Effector memory CD4-positive, alpha-beta T cell (primary cell): ENCODE measurements at places on chromosomes 7 and 10.

GRCh38 chr7:12357508-12357907 is 46.2 kb downstream of the VWDE start:
- no peak for DNase-seq

DNA sequence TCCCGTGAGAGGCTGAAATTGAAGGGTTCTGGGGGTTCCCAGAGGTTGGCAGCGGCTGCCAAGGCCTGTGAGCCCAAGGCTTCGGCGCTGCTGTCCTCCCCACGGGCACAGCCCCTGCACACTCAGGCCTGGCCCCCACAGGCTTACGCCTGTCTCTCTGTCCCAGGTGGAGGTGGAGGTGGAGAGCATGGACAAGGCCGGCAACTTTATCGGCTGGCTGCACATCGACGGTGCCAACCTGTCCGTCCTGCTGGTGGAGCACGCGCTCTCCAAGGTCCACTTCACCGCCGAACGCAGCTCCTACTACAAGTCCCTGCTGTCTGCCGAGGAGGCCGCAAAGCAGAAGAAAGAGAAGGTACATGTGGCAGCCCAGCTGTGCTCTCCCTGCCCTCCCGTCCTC is 43.1 kb upstream of the LRRC4 start:
- DNase-seq, result no peak

DNA sequence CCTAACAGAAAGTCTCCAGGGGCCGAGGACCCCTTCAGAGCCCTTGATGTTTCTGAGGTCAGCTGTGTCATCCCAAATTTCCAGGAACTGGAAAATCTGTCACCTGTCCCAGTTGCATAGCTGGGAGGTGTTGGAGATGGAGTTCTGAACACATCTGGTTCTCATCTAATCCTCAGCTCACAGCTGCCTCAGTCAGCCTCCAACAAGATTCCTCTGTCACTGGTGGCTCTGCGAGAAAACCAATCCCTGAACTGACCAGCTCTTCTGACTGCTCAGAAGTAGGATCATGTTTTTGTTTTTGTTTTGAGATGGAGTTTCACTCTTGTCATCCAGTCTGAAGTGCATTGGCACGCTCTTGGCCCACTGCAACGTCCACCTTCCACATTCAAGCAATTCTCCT is 37.6 kb upstream of the MYL10 start:
- no peak for DNase-seq

- no peak for DNase-seq
Observed at GRCh38 chr7:116711790-116712189, 39.8 kb downstream of the MET start.

- DNase-seq, result no peak
Observed at GRCh38 chr7:157596471-157596870, 259.7 kb downstream of the DNAJB6 start.

DNA sequence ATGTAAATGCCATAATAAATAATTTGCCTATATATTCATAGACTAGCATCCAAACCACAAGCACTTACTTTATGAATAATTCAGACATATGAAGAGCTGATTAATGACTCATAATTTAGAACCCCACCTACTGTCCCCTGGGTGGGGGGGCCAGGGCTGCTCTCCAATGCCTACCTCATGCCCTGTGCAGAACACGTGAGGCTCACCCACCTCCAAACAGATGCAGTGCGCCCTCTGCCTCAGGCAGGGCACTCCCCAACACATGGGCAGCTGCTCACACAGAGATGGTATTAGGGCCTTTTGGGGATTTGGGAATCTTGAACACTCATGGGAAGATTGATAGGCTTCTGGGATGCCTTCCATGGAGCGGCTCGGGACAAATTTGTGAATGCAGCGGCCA is 75.1 kb upstream of the INSIG1 start:
- DNase-seq, result no peak

DNA sequence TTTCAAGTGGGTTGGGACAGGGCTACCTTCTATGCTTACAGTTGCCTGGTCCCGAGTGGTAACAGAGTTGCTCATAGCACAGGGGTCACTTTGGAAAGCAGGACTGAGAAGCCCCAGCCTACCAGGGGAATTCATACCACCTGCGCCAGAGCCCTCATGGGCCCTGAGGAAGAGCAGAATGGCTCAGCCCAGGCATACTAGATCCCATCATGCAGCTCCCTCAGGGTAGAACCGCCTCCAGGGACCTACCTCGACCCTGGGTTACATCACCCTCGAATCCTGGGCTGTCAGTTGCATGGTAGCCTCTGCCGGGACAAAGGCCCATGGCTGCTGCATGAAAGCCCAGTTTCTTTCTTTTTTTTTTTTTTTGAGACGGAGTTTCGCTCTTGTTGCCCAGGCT is 2.9 kb downstream of the CUEDC2 start:
- DNase-seq, result no peak

GRCh38 chr10:29737074-29737593 is 102.4 kb upstream of the SVIL start:
- no peak for DNase-seq

DNA sequence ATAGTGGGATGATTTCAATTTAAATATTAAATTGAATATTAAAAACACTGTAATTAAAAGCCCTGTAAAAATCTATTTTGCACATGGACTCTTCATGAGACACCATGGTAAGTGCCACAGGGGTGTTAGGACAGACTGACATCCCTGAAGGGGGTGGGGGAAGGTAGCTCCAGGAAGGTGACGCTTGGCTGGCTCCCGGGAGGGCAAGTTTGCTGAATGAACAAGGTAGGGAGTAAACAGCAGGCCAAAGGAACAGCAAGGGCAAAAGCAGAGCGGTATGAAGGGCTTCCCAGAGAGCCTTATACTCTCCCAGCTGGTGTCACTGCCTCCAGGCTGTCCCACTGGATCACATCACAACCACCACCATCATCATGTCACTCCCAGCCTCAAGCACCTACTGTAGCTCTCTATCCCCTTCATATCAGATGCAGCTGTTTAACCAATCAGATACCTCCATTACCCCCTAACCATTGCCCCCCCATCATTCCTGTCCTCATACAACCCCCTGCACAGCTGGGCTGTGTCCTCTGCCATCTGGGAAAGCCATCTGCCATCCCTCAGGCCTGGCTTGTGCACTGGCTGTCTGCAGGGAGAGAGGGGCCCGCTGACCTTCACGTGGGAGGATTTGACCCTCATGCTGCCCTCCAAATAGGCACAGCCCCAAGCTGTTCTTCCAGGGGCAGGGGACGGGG is 19.5 kb downstream of the HSPA12A start:
- no peak for DNase-seq

DNA sequence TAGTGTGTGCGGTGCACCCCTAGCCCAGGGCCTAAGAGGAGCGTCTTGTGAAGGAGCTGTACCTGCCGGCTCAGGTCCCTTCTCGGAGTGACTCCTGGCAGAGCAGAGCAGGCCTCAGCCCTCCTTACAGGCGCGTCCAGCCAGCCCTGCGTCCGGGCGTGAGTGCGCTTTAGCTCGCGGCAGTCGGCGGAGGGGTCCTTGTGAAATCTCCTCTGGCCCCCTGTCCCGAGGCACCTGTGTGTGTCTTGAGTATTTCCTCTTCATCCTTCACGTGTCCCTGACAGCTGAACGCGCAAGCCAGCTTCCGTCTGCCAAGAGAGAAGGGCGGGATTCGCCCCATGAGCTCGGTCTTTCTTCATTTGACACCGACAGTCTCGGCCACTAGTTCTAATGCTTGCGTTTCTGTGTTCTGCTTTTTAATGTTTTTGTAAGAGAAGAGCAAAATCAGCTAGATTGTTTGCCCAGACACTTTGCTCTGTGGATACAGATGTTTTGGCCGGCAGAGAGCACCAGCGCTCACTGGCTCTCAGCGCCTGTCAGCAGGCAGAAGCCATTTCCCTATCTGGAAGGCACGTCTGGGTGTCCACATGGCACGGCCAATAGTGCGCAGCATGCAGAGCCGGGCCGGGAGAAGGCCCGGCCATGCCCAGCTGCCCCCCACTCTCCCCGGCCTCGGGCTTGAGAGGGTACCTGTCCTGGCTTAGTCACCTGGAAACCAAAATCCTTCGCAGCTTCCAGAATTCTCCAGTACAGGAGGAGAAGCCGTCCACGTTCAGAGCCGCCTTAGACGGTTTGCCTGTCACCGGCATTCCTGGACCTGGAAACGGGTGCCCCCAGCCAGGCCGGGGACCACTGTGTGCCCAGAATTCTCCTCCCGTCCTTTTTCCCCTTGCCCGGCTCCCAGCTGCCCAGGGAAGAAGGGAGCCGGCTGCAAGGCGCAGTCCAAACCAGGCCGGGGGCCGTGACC is 7.0 kb downstream of the GET4 start:
- DNase-seq, result no peak

DNA sequence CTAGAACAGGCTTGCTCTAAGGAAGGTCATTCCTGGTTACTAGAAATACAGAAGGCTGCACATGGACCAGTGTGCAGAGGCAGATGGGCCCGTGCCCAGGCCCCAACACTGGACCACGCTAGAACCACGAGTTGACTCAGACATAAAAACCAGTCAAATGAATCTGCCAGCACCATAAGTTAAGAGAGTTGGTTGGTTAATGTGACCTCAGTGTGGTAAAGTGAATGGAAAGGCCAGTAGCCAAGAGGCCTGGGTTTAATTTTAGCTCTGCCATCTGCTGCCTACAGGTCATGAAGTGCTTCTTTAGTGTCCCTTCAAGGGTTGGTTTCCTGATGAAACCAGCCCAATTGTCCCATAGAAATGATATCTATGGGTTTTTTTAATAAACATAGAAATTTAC is 329.6 kb upstream of the NRP1 start:
- DNase-seq, result no peak

- no peak for DNase-seq
Observed at GRCh38 chr10:22531008-22531407, 183.4 kb downstream of the PIP4K2A start.

DNA sequence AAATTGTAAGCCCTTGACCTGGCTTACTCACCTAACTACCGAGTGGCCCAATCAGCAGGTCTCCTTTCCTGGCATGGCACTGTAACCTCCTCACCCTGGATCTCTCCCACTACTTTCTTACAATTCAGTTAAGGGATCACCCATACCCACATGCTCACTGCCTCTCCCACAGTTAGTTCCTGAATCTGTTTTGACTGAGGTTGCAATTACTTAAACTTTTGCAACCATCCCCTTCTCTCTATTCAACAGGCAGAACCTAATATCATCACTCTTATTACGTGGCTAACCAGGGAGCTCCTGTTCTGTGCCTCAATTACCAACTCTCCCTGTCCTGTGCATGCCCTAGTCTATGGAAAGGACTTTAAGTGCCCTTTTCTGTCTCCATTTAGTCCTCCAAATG is 84.2 kb upstream of the IKZF1 start:
- DNase-seq, result no peak

- no peak for DNase-seq
Observed at GRCh38 chr10:50469288-50469687, 154.5 kb downstream of the SGMS1 start.

DNA sequence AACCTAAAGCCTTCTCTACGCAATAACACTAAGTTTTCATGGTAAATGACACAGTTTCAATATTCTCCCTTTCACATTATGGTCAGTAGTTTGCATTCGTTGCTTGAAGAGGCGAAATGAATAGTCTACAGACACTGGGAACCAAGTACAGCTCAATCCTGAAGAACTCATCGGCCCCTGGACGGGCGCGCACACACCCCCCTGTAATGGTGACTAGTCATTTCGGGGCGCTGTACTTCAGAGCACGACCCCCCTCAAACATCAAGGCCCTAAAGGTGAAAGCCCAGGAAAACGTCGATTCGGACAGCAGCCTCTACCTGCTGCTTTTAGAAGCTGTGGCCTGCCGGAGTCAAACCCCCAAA is 1.0 kb downstream of the NT5C2 start:
- DNase-seq, result no peak

DNA sequence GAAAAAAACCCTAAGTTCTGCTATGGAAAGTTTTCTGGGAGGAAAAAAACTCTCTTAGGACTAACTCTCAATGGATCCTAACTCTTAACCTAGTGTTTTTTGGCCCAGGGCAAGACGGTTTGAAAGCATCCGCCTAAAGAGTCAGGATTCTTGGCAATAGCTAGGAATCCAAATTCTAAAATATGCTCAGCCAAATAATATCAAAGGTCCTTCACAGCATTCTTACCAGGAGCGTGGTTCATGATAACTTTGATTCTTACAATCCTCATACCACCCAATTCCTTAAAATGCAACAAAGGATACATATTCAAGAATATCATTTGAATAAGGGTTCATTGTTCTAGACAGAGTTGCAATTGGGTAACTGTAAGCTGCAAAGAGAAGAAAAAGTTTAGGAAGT is 21.3 kb downstream of the CPA1 start:
- DNase-seq, result no peak

DNA sequence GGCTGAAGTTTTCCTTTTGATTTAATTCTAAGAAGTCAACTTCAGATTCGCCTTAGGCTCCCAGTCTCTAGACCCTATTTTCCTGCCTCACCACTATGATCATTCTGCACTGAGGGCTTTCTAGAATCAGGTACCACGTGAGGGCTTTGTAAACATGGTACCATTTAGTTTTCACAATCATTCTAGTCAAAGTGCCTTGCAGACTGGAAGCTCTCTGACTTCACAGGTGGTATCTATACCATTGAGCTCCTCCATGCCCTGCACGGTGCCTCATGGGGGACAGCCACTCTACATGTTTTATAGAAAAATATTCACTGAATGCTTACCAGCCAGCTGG is 106.5 kb downstream of the ABLIM1 start:
- no peak for DNase-seq

DNA sequence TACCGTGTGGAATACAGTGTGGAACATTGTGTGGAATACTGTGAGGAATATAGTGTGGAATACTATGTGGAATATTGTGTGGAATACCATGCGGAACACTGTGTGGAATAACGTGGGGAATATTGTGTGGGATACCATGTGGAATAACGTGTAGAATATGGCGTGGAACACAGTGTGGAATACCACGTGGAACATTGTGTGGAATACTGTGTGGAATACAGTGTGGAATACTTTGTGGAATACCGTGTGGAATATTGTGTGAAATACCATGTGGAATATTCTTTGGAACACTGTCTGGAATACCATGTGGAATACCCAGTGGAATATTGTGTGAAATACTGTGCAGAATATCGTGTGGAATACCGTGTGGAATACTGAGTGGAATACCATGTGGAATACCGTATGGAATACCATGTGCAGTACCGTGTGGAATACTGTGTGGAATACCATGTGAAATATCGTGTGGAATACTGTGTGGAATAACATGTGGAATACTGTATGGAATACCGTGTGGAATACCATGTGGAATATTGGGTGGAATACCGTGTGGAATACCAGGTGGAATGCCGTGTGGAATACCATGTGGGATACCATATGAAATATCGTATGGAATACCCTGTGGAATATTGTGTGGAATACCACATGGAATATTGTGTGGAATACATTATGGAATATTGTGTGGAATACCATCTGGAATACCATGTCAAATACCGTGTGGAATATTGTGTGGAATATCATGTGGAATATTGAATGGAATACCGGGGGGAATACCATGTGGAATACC is 133.1 kb upstream of the CHST15 start:
- no peak for DNase-seq

DNA sequence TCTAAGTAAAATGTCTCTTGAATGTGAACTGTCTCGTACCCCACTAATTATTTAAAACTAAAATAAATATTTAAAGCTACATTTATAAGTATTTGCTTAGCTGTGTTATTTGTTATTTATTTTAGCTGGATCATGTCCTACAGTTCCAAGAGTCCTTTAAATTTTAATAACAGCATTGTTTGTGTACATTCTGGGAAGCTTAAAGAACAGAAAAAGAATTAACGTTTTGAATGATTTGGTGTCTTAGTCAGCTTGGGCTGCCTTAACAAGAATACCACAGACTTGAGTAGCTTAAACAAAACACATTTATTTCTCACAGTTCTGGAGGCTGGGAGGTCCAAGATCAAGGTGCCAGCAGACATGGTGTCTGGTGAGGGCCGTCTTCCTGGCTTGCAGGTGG is 107.4 kb downstream of the ITIH5 start:
- DNase-seq, result no peak
